Right atrium auricular region (tissue), 2 donors: ENCODE measurements at places on chromosomes 1 and 21.

DNA sequence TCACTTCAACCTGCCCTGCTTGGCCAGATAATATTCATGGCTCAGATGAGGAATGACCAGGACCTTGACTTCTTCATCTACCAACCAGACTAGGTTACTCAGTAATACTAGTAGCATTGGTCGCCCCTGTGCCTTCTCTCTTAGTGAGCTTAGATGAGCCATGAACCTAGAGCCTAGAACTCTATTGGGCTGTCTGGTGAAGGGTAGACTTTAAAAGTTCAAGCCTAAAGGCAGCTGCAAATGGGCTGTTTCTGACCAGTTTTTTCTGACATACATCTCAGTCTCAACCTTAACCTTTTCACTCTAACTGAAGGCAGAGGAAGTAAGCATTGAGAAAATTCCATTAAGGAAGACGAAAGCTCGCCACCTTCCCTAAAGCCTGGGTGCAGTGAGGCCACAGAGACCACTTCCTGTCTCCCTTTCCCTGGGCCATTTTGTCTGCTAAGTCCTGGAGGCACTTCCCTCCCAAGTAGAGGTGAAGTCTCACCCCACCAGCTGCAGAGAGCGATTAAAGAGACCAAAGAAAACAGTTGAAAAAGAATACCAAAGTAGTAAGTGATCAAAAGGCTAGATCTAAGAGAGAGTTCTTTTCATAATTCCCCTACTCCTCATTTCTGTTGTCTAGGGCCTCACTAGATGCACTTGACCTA is 53.3 kb downstream of the MTR start:
- DNase-seq = no peak

DNA sequence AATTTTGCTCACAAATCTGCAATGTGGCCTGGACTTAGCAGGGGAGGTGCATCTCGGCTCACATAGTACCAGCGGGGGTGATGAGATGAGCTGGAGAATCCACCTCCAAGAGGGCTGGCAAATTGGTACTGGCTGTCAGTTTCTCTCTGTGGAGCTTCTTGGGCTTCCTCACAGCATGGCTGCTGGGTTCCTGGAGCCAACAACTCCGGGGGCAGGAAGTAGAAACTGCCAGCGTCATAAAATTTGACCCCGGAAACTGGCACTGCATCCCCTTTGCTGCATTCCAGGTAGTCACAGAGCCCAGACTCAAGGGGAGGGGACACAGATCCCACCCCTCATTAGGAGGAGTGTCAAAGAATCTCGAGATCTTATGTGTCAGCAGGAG is 17.0 kb upstream of the TNFRSF1B start:
- DNase-seq = no peak

DNA sequence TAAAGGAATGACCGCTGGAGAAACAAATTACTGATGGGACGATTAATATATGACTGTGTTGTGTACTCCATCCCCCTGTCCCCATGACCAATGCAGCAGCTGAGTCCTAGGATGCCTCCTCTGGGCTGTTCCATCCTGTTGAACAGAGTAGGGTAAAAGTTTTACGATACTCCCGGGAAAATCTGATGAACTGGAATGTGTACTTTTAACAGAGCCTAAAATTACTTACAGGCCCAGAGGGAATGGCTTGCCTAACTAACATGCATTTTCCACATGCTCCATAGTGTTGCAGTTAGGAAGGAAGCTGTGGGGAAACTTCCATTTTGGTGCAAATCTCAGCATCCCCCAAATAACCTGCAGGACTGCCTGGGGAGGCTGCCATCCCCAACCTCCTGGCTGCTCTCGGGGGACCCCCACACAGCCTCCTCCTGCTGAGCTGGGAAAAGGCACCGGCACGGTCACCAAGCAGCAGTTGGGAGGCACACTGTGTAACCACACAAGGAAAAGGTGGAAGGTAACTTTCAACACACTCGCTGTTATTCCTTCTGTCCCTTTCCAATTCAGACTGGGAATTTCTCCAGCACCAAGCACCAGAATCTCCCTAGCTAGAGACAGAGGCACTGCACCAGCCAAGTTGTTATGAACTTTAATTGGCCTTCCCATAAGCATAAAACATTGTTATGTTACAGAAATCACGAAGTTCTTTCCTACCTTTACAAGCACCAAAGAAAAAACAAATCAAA is 97.2 kb downstream of the BCAR3 start:
- no peak for DNase-seq

DNA sequence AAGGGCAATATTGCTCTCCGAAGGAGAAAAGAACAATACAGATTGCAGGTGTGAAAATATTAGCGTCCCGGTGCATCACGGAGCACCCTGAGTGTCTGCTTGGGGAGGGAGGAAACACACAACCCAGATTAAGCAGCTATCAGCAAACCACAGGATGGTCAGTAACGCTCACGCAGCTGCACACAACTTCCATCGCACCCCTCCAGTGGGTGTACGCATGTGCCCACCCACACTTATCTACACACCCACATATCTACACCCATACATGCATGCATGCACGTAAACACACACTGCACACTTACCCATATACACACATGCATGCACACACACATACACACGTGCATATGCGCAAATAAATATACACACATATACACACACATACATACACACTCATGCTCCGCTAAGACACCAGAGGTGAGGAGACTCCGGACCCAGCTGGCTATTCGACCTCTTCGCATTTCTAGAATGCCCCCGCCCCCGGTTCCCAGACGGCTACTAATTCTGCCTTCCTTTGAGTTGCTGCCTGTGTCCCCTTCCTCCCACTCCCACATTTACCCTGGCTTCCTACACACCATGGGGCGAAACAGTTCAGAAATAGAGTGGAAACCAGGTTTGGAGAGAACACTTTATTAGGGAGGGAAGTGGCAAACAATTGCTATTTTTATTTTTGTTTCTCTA is 26.2 kb downstream of the ITPKB start:
- DNase-seq = no peak

DNA sequence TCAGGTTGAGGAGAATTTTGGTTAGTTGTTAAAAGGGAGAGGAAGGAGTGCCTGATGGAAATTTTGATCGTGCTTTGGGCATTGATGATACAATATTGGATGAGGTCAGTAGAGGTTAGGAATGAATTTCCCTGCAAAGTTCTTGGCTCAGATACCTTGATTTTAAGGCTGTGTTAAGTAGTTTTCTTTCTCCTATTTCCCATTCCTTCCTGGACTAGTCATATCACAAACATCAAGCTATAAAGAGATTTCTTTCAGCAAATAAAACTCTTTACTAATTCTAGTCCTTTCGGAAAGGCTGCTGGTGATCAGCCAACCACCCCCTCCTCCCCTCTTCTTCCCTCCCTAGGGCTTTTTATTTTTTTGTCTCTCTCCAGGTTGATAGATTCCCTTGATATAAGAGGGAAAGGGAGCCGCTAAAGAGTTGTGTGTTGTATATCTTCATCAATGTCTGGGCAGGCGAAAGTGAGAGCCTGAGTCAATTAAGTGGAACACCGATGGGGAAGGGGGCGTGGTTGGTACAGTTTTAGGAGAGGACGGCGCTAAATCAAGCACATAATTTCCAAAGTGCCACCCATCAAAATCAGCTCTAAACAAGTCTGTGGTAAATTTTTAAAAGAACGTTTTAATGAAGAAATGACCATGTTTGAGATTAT is 100.1 kb upstream of the PLXNA2 start:
- no peak for DNase-seq

DNA sequence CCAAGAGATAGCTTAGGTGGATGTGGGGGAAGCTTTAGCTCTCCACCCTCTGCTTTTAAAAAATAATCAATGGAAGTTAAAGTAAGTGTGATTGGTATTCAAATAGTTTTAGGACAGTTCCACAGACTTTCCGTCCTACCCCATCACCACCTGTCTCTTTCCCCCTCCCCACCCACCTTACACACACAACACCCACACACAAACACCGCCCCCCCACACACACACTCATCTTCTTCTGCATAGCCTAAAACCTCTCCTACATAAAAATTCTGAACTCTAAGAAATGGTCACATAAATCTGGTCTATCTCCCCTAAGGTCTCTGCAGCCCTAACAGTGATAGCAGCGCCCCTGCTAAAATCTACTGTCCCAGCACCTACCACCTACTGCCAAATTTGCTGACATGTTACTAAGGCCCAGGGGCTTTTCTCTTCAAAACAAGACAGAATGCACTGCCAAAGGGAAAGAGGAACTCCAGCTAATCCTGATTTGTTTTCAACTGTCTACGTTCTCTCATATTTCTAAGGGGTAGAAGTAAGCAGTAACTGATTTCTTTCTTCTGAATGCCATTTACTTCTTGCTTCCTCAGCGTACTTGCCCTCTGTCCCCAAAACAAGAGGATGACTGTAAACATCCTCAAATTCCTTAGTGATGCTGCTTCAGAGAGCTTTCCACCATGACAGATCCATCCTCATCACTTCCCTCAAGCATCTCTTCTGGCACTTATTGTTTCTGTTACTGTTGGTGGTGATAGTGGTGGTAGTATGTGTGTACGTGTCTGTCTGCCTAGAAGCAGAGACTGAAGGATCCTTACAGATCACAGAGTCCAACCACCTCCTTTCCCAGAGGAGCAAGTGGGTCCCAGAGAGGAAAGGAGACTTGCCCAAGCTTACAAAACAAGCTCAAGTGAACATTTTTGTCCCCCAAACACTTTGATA is 56.8 kb downstream of the LUZP1 start:
- DNase-seq = no peak

- DNase-seq = no peak
These were observed 17.4 kb downstream of the ZZZ3 start for GRCh38 chr1:77664939-77665516.

GRCh38 chr21:42237577-42237976 is 18.6 kb downstream of the ABCG1 start:
- no peak for DNase-seq

DNA sequence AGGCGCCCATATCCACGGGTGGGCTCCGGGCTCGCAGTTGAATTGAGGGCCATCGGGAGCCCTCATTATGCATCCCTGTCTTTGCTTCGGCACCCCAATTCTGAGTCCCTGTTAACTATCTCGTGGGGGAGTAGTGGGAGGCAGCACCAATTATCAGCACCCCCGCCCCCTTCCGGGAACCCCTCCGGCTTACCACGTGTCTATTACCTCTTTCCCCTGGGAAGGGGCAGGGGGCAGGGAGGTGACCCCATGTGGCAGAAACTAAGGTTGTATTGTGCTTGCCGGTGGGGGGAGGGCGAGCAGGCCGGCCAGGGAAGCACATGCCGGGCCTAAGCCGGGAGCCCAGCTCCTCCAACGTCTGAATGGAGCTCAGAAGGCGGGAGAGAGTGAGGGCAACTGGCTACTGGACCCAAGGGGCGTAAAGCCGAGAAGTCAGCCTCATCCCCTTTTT is 1.0 kb downstream of the LIN28A start:
- DNase-seq = no peak

GRCh38 chr1:203100516-203100869 is 14.7 kb upstream of the MYOG start:
- DNase-seq = no peak

DNA sequence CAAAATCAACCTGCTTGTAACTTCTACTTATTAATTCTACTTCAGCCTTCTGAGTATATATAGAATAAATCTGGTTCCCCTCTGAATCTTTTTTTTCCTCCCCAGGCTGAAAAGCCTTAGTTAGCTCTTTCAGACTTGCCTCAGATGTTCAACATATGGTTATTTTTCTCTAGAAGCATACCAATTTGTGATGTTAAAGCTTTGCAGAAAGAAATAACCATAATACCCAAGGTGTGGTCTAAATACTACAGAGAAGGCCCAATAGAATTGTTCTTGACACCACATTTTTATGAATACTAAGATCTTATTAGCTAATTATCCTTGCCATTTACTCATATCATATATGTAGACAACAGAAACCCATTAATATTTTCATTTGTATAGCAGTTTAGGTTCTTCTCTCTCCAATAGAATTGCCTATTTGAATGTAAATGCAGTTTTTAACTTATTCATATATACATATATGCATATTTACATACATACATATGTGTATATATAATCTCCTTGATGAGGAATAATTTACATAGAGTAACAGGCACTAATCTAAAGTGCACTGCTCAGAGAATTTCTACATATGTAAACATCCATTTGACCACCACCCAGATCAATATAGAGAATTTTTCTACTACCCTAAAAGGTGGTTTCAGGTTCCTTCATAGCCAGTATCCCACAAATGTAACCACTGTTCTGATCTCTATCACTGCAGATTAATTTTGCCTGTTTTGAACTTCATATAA is 175.2 kb upstream of the IVNS1ABP start:
- DNase-seq = no peak

- no peak for DNase-seq
These were observed 8.6 kb upstream of the NUAK2 start for GRCh38 chr1:205330150-205330549.

- peak; percentile 52 for DNase-seq
These were observed 187.1 kb upstream of the COA6 start for GRCh38 chr1:234186037-234186688.

DNA sequence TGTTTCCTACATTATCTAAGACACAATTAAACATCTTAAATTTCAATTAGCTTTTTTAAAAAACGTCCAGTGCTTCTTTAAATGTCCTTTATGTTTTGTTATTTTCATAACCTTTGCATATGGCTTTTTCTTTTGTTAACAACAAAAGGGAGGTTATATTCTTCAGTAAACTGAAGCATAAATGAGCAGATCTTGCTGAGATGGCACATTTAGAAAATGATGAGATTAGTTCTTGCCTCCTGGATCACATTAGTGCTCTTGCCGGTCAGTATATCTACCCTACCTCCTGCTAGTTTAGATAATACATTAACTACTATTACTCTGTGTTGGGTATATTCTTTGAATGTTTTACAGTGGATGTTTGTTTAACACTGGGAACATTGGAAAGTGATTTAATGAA is 126.1 kb downstream of the DISP1 start:
- no peak for DNase-seq

GRCh38 chr1:206040328-206040727 is 12.6 kb upstream of the RHEX start:
- no peak for DNase-seq
